Activated naive CD8-positive, alpha-beta T cell treated with anti-CD3 and anti-CD28 coated beads, Interleukin-2, amount 10 ng/mL, durations not matched to agents 7 days and 5 days (primary cell): ENCODE measurements at places on chromosomes 12 and 14. TPM values are rescaled to one million over a fixed set of nuclear protein-coding genes. Genes with fewer than 3 reads are reported as not detected.

SERPINA6 gene
- total RNA-seq: not detected

GRCh38 chr14:55399852-55400251 is 11.8 kb downstream of the ATG14 start:
- peaks cover 3% of the 10 kb centered on the region for H3K4me1 ChIP-seq
- H3K27me3 ChIP-seq: no peaks in the 10 kb centered on the region
- H3K4me3 ChIP-seq: no peak overlapping the region
- H3K36me3 ChIP-seq: peaks cover 2% of the 10 kb centered on the region

CIT gene
- 97.8 TPM for total RNA-seq

- DNase-seq: no peak
- H3K4me3 ChIP-seq: no peak overlapping the region
- H3K36me3 ChIP-seq: no peaks in the 10 kb centered on the region
- no peaks in the 10 kb centered on the region for H3K4me1 ChIP-seq
- no peak overlapping the region for H3K27ac ChIP-seq
Observed at GRCh38 chr14:95204705-95205104, 47.4 kb upstream of the DICER1 start.

LMO3 gene
- not detected for total RNA-seq

- DNase-seq: no peak
- peaks cover 17% of the 10 kb centered on the region for H3K27me3 ChIP-seq
- H3K4me1 ChIP-seq: peaks cover 15% of the 10 kb centered on the region
- H3K27ac ChIP-seq: no peak overlapping the region
Observed at GRCh38 chr14:105085766-105086165, 20.5 kb upstream of the GPR132 start.

GRCh38 chr14:91098591-91098990 is 15.3 kb upstream of the DGLUCY start:
- peaks cover 10% of the 10 kb centered on the region for H3K36me3 ChIP-seq
- H3K4me1 ChIP-seq: peaks cover 3% of the 10 kb centered on the region
- no peak overlapping the region for H3K4me3 ChIP-seq

RFX4 gene
- not detected for total RNA-seq

DNA sequence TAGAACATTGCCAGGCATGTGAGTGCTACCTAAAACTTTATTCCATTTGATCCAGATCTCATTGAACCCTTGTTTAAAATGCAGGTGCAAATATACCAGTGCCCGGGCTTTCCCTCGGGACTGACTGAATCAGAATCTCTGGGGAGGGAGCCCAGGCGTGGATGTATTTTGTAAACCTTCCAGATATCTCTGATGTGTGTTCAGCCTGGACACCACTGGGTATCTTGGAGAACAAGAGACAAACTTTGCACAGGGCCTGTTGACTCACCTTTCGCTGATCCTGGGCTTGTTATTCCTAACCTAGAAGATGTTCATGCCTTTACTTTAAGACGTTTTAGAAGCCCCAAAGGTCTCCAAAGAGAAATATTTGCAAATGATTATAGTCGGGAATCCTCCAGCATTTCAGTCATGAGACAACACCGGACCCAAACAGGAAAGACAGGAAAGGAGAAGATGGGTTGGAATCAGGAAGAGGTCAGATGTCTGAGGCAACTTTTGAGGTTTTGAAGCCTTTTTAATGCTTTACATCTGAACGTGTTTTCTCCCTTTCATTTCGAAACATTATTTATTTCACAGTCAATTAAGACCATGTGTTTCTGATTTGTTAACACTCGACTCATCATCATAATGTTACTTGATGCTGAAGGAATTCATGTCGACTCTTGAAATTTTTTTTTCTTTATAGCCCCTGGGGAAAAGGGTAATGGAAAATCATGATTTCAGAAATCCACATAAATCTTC is 118.6 kb downstream of the PLXNC1 start:
- peaks cover 48% of the 10 kb centered on the region for H3K4me1 ChIP-seq
- no peak overlapping the region for H3K4me3 ChIP-seq
- DNase-seq: no peak
- H3K27me3 ChIP-seq: no peaks in the 10 kb centered on the region

GRCh38 chr14:100748403-100748802 is 21.7 kb downstream of the DLK1 start:
- H3K36me3 ChIP-seq: no peaks in the 10 kb centered on the region
- H3K4me1 ChIP-seq: no peaks in the 10 kb centered on the region
- no peak for DNase-seq
- H3K27ac ChIP-seq: no peak overlapping the region

GRCh38 chr12:30514666-30515065 is 181.0 kb downstream of the IPO8 start:
- no peak for DNase-seq
- H3K4me1 ChIP-seq: no peaks in the 10 kb centered on the region
- H3K27me3 ChIP-seq: no peaks in the 10 kb centered on the region
- no peaks in the 10 kb centered on the region for H3K36me3 ChIP-seq
- no peak overlapping the region for H3K27ac ChIP-seq
